ENCODE measurements at places on chromosomes 5 and 9.

- DNase-seq: no peak
These were observed 5.2 kb downstream of the IL13 start for GRCh38 chr5:132662925-132663770.

DNA sequence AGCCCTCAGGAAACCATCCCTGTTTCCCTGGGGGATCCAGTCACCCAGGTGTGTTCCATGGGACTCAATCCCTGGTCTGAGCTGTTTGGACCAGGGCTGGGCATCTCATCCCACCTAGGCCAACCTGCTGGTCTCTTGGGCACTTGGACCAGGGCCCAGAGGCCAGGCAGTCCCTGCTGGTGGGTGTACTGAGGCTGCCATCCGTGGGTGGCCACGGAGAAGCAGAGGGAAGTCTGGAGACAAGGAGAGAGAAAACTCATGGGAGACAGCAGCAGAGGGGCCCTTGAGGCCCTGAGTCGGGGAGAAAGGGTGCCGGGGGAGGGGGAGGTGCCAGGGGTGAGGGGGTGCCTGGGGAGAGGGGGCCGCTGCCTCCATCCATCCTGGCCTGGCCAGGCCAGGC, 247.8 kb downstream of the PBX3 start:
- no peak for DNase-seq

DNA sequence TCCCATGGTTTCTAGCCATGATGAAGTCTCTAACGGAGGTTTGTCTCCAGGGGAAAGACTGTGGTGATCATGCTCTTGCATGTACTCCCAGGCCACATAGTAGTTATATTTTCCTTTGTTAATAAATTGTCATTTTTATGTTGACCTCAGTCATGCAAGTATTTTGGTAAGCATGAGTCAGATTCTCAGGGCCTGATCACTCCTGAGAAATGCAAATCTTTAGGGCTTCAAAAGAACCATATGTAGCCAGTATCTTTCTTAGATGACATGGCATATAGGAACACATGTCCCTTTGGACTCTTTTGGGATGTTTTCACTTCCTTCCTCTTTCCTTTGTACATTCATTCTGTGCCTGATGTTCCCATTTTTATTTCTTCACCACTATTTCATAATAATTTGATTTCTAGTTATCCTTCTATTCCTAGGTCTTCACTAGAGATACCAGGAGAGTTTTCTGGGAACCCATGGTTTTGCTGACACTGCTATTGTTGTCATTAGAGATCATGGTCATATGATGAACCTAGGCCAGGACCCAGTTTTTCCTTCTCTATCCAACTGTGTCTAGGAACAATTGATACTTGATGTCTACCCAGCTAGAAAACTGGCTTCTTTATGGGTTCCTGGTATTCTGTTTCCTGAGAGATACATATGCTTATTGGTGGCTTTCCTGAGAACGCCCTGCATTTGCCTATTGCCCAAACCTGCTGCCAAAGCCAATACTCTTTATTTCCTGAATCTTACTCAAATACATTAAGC, 248.1 kb upstream of the NREP start:
- peak; percentile 89 for DNase-seq

GRCh38 chr9:98869078-98869745, 61.7 kb downstream of the GALNT12 start:
- DNase-seq: no peak

DNA sequence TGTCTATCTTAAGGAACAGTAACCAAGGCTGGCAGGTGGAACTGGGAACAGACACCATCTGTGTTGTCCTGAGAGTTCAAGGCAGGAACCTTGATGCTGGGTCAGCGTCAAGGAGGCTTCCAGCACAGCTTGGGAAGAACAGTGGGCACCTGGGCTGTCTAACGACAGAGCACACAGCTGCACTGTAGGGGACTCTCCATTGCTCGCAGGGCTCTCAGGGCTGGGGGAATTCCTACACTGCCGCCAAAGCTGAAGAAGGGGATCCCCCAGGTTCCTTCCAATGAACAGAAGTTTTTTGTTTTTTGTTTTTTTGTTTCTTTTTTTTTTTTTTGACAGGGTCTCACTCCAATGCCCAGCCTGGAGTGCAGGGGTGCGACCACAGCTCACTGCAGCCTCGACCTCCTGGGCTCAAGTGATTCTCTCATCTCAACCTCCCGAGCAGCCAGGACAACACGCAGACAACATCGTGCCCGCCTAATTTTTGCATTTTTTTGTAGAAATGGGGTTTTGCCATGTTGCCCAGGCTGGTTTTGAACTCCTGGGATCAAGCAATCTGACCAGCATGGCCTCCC, 81.9 kb downstream of the PTPN3 start:
- no peak for DNase-seq

DNA sequence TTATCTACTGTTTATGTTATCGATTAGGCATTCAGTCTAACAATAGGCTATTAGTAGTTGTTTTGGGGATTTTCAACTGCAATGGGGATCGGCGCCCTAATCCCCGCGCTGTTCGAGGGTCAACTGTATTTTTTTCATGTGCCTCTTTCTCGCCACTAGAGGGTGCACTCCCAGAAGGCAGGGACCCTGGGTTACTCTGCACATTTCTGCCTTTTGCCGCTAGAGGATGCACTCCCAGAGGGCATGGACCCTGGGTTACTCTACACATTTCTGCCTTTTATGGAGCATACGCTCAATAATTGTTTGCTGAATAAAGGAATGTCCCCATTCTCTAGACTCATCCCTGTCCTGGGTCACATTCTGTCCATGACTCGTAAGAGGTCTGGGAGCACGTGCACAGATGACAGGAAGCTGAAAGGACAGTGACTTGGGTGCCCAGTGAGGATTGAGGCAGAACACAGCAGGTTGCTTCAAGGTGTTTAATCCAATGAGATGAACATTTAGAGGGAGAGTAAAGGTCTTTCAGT, 27.9 kb upstream of the RECK start:
- DNase-seq: peak; percentile 78

DNA sequence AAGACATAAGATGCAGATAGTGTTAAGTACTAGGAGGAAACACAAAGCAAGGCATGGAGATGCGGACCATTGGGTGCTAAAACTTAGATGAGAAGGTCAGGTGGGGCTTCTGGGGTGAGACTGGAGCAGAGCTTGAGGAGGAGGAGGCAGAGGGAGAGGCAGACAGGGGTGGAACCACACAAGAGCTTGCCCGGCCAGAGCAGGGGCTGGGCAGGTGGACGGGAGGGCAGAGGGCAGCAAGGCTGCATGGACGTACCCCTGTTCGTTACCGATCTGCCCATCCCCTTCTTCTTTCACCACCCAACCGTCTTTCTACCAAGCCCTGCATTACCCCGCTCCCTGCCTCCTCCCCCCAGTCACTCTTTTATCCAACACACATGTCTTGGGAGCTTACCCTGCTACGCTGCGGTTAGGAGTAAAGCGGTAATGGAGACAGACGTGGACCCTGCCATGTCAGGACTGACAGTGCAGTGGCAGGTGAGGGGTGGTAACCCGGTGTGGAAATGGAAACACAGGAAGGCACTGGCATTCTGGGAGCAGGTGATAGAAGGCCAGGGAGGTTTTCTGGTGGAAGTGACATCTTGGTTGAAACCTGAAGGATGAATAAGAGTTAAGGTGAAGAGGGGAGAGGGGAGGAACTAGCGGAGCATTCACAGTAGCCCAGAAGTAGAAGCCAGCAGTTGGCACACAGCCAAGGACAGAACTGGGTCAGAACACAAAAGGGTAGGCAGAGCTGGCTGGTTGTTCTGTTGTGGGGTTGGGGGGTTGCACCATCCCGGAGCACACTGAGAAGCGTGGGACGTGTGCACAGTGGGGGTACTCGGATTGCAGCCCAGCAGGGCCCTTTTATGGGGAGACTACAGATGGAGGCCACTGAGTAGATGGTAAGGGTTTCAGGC, 167.2 kb downstream of the CACNA1B start:
- no peak for DNase-seq

- DNase-seq: no peak
These were observed 9.8 kb downstream of the SH2D3C start for GRCh38 chr9:127768698-127769097.

- DNase-seq: no peak
These were observed 59.9 kb downstream of the SERINC5 start for GRCh38 chr5:80195837-80196400.

- DNase-seq: peak; percentile 33
These were observed 132.9 kb upstream of the ACO1 start for GRCh38 chr9:32251539-32251938.

DNA sequence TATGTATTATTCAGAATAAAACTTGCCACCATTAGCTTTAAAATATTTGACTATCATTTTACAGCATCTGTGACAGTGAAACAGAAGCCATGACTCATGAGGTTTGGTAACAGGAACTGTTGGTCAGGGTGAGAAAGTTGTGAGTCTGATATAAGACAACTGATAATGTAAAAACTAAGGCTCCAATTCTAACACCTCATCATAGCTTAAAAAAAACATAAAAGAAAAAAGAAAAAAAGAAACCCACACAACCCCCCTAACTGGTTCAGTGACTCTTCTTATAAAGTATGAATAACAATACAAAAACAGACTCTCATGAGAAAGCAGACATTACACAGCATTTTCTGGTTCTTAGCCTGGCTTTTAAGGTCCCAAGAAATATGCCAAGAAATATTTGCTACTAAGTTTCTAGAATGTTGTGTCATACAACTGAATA, 85.8 kb downstream of the MRPS27 start:
- peak; percentile 80 for DNase-seq

GRCh38 chr5:55624841-55625588, 87.1 kb downstream of the SLC38A9 start:
- no peak for DNase-seq

- DNase-seq: no peak
These were observed 246.9 kb downstream of the FBXL7 start for GRCh38 chr5:15746833-15747232.

DNA sequence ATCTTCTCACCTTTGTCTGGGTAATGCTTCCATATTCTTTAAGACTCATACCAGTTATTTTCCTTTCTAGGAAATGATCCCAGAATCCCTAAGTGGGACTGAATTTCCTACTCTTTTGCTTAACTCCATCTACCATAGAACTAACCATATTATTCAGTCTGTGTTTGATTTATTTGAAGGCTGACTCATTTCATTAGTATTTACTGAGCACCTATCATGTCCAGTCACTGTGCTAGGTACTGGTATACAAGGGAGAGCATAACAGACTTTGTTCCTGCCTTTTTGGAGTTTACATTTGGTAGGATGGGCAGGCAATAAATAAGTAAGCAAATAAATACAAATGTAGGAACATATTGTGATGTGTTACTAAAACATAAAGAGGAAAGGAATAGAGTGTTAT, 4.3 kb downstream of the NPR2 start:
- DNase-seq: peak; percentile 25

DNA sequence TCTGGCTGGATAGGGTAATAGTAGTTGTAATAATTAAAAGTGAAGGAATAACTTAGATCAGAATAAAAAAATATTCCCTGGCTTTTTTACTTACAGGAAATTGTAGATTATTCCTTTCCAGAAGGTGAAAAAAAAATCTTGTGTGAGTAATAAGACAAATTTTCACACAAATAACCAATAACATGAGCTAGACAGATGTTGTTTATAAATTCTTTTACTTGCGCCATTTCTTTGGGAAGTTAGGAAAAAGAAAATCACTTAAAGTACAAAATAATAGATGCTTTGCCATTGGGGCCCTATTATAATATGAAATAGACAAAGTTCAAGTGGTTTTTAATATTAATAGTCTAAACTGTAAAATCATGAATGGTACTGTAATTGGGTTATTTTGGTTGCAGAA, 204.1 kb downstream of the ARRDC3 start:
- no peak for DNase-seq

- DNase-seq: peak; percentile 60
These were observed 443.0 kb upstream of the KLF4 start for GRCh38 chr9:107932601-107933000.

DNA sequence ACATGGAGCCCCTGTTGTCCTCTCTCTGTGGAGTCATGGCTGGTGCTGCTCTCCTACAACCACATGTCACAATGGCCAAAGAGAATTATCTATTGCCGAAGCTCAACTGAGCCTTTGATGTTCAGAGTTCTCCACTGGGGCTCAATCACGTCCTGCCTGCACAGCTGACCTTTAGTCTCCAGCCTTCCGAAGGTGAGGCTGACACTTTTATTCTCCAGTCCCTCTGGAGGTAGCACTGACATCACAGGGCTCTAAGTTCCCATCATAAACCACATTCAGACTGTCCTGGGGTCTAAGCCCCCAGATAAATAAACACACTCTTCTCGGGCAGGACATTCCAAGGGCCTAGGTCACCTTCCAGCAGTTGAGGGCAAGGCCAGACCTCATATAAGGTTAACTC, 23.4 kb downstream of the ADCY2 start:
- no peak for DNase-seq

- DNase-seq: peak; percentile 74
These were observed 13.4 kb upstream of the EXOC3 start for GRCh38 chr5:429453-430188.

DNA sequence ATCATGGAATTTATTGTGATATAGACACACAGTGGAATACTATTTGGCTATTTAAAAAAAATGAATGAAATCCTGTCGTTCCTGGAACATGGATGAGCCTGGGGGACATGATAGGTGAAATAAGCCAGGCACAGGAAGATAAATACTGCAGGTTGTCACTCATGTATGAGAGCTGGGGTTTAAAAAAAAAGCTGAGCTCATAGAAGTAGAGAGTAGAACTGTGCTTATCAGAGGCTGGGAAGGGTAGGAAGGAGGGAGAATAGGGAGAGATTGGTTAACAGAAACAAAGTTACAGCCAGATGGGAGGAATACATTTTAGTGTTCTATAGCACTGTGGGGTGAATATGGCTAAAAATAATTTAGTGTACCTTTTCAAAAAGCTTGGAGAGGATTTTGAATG, 200.6 kb upstream of the NR4A3 start:
- DNase-seq: no peak

GRCh38 chr5:81195335-81195929, 37.7 kb upstream of the CKMT2 start:
- DNase-seq: no peak

GRCh38 chr9:1870915-1871314, 144.2 kb upstream of the SMARCA2 start:
- DNase-seq: no peak

DNA sequence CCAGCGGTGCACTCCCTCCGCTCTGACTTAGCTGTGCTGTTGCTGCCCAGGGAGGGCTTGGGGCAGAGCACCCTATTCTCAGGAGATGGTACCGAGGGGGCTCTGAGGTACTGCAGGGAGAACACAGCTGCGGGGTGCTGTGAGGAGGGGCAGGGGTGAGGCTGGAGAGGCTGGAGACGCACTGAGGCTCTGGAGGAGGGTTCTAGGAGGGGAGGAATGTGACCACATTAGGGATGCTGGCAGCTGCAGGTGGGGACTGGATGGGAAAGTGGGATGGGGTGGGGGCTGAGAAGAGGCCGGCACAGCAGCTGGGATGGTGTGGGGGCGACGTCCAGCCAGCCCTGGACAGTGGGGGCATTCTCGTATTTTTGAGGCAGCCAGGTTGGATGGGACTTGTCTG, 20.9 kb downstream of the NCS1 start:
- DNase-seq: no peak
